ENCODE measurements at places on chromosomes 13 and 19.

DNA sequence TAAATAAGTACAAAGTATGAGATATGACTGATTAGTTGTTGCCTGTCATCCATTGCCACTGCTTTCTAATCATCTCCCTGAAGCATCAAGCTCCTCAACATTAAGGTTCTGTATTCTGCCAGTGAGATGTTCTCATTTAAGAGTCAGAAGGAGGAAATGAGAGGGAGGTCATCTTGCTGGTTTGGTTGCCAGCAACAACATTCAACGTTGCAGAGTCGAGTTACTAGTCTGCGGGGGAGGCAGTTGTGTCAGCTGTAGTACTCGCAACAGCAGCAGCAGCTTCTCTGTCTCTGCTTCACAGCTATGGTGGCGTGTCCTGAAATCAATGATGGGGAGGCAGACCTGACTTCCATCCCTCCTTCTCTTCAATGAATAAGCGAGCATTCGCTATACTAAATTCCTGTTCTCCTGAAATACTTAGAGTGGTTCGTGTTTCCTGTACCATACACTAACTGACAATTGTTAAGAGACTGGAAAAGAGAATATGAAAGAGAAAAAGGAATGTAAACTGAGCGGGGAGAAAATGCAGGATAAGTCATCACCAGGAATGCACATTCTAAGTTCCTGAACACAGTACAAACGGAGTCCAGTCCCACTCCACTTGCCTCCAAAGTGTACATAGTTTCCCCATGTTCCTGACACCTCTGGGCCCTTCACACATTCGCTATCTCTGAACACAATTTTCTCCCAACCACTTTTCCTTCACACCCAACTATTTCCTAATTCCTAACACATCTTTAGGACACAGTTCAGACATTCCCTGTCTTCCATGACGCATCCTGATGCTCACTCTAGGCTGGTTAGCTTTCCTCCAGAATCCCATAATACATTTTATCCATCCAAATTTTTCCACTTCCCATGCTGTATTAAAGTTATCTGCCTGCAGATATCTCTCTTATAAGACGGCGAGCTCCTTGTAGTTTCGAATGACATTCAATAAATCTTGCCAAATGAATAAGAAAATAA is 263.0 kb downstream of the KLF12 start:
- peak; percentile 31 for DNase-seq
- H3K27ac ChIP-seq, result no peak overlapping the region
- H3K4me1 ChIP-seq, result peaks cover 6% of the 10 kb centered on the region
- H3K27me3 ChIP-seq, result no peaks in the 10 kb centered on the region

DNA sequence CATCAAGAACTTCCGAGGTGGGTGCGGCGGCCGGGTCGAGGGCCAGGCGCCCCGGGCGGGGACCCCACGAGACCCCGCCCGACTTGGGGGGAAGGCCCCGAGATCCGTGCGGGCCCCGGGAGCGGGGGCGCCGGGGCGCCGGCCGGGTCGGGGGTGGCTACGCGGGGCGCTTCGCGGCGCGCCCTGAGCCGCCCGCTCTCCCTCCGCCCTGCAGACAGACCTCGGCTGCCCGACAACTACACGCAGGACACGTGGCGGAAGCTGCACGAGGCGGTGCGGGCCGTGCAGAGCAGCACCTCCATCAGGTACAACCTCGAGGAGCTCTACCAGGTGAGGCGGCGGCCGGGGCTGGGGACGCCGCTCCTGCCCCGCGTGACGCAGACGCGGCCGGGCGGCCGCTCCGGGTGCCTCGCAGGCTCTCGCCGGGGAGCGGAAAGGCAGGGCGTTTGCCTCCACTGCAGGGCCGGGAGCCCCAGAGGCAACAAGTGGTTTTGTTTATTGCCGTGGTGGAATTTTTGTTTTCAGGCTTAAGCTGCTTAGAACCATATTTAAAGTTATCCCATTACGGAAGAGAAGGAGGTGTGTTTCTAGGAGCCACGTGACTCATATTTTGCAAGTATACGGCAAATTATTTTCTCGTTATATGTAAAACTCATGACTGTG is 477 bp downstream of the CUL4A start:
- DNase-seq, result peak; percentile 48
- no peaks in the 10 kb centered on the region for H3K27me3 ChIP-seq
- peak overlapping the region; percentile 19 for H3K27ac ChIP-seq
- H3K4me1 ChIP-seq, result peaks cover 42% of the 10 kb centered on the region

DNA sequence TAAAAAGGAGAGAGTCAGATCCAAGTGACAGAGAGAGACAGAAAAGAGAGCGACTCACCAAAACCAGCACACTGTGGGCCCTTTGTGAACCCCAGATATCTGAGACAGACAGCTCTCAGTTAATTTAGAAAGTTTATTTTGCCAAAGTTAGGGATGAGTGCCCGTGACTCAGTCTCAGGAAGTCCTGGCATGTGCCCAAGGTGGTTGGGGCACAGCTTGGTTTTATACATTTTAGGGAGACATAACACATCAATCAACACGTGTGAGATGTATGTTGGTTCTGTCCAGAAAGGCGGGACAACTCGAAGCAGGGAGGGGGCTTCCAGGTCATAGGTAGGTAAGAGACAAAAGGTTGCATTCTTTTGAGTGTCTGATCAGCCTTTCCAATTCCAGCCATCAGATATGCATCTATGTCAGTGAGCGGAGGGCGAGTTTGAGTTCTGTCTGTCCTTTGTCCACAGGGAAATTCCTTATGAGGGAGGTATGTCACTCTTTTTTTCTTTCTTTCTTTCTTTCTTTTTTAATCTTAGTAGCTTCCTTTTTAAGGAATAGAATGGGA is 37.2 kb upstream of the ATP11A start:
- peaks cover 12% of the 10 kb centered on the region for H3K4me1 ChIP-seq
- no peaks in the 10 kb centered on the region for H3K27me3 ChIP-seq
- H3K27ac ChIP-seq, result peak overlapping the region; percentile 21
- no peaks in the 10 kb centered on the region for H3K36me3 ChIP-seq
- peak; percentile 74 for DNase-seq

DNA sequence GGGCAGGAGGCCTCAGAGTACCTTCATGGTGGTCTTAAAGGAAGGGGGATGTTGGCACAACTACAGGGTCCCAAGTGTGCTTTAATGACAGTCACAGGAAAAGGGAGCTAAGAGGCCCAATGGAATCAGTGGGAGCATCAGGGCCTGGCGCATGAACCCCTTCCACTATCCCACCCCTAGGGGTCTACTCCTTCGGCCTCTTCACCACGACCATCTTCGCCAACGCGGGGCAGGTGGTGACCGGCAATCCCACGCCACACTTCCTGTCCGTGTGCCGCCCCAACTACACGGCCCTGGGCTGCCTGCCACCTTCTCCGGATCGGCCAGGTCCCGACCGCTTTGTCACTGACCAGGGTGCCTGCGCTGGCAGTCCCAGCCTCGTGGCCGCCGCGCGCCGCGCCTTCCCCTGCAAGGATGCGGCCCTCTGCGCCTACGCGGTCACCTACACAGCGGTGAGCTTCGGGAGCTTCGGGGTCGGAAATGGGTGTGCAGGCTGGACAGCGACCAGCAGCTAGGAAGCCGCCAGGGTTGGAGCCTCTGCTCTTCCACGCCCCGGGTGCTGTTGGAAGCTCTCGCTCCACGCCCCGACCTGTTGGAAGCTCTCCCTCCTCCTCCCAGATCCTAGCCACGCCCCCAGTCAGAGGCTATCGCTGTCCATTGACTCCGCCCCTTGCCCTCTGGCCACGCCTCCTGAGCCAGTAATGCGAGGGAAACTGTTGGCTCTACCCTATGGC is 6.0 kb downstream of the PLPPR2 start:
- no peaks in the 10 kb centered on the region for H3K27me3 ChIP-seq
- H3K36me3 ChIP-seq, result peaks cover 32% of the 10 kb centered on the region
- DNase-seq, result no peak

GRCh38 chr19:867301-867793 is 7.9 kb downstream of the CFD start:
- DNase-seq, result no peak
- H3K4me3 ChIP-seq, result no peak overlapping the region
- H3K4me1 ChIP-seq, result peaks cover 25% of the 10 kb centered on the region
- H3K27me3 ChIP-seq, result no peaks in the 10 kb centered on the region
- H3K27ac ChIP-seq, result no peak overlapping the region
